ENCODE measurements at places on chromosomes 12 and 14.
A peak's percentile ranks its signal among the peaks of the same experiment; 100 is the strongest.

GRCh38 chr12:72178871-72179270 is 93.3 kb upstream of the TRHDE start:
- DNase-seq: no peak

- DNase-seq: no peak
These were observed 127.2 kb upstream of the GZMB start for GRCh38 chr14:24761141-24761540.

DNA sequence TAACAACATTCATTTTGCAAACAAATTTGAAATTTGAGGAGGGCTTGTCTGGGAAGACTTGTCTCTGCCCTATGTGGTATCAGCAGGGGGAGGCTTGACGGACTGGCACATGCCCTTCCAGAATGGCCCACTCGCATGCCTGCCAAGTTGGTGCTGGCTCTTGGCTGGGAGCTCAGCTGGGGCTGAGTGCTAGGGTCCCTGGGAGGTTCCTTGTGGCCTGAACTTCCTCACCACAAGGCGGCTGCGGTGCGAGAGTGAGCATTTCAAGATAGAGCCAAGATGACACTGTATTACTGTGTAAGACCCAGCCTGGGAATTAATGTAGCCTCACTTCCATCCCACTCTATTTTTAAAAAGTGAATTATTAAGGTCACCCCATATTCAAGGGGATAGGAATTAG is 271.6 kb upstream of the PLEKHG7 start:
- no peak for DNase-seq

- DNase-seq: no peak
These were observed 57.0 kb downstream of the ZFP36L1 start for GRCh38 chr14:68735856-68736255.

- DNase-seq: no peak
These were observed 162.2 kb downstream of the RASSF9 start for GRCh38 chr12:85673921-85674420.

DNA sequence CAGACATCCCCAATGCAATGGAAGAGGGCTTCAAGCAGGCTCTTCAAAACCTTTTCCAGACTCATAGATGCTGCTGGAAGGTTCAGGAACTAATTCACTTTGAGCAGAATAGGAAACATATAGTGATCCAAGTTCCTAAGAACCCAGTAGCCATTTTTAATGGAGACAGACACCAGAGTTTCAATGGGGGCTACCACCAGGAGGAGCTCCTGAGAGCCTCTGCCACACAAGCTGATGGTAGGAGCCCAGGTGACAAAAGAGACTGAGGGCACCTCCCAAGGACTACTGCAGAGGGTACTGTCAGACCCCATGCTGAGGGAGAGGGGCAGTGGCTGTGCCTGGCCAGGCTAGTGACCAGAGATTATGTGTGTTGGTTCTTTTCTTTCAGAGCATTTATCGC is 45.9 kb downstream of the IFNG start:
- peak; percentile 54 for DNase-seq

DNA sequence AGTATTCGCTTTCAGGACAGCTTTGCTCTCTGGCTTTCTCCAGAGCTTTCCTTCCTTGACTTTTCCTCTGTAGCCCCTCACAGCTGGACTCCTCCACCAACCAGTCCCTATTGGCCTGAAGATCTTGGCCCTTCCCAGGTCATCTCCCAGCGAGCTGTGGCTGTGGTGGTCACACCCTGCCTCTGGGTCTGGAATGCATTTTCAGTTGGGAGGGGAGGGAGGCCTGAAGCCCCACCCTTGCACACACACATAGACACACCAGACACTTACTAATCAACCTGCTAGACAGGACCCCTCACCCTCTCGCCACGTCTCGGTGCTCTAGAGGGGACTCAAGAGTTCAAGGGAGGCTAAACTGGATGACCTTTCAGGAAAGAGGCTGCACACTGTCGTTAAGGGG is 13.9 kb downstream of the JDP2 start:
- DNase-seq: no peak

GRCh38 chr12:14774074-14774905 is 29.0 kb downstream of the WBP11 start:
- DNase-seq: no peak

DNA sequence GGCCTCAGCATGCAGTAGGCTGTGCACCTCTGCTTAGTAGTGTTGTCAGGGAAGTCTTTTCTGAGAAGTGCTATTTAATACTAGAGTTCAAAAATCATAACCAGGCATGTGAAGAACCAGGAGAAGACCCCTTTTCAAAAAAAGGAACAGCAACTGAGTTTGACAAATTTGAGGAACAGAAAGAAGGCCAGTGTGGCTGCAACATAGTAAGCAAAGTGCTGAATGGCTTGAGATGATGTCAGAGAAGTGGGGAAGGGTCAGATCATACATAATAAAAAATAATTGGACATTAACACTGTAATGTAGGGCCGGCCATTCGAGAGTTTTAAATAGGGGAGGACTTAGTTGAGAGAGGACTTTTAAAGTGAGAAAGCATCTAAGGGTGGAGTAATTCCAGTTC is 11.1 kb upstream of the CNTN1 start:
- DNase-seq: no peak

DNA sequence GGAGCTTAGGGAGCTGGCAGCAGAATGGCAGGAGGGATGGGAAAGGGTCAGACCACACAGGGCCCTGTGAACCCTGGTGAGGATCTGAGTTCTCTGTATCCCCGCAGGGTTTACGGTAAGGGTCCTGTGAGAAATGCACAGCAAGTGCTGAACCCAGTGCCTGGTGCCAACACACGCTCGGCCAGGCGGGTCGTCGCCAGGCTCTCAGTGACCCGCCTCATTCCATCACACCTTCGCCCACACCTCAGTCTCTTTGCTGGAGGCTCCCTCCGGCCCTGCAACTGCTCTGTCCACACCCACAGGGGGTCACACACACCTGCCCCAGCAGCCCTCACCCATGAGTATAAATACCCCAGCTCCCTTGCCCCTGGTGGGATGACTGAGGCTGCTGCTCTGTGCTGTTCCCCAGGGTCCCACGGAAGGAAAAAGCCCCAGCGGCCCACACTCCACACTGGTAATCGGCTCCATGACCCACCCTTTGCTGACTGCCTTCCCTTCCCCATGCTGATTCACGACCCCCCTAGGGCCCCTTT is 23.1 kb downstream of the CAMKK2 start:
- no peak for DNase-seq

GRCh38 chr12:67268335-67268895 is 743 bp upstream of the CAND1 start:
- DNase-seq: peak; percentile 88

GRCh38 chr14:105541218-105541875 is 15.0 kb downstream of the TMEM121 start:
- DNase-seq: no peak

DNA sequence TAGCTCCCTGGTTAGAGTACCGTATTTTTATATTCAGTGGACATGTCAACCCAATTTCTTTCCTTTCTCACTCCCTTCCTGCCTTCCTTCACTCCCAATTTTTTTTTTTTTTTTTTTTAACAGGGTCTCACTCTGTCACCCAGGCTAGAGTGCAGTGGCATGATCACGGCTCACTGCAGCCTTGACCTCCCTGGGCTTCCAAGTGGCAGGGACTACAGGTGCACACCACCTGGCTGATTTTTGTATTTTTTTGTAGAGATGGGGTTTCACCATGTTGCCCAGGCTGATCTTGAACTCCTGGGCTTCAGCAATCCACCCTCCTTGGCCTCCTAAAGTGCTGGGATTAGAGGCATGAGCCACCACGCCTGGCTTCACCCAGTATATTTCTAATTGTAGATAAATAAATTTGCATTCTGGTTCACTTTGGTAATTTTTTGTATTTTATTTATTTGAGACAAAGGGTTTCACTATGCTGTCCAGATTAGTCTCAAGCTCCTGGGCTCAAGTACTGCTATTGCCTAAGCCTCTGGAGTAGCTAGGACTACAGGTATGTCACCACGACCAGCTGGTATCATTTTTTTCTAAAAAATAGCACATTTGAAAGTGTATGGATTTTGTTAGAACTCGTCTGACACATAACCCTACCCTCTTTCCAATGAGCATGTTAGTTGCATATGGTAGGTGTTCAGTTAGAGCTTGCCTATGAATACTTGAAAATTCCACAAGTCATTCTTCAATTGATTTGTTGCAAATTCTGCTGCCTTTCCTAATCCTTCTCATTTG is 15.7 kb downstream of the SLC38A2 start:
- no peak for DNase-seq

GRCh38 chr14:73913256-73913655 is 26.6 kb downstream of the ZNF410 start:
- no peak for DNase-seq

- no peak for DNase-seq
These were observed 170.2 kb upstream of the FOXG1 start for GRCh38 chr14:28596391-28596790.

DNA sequence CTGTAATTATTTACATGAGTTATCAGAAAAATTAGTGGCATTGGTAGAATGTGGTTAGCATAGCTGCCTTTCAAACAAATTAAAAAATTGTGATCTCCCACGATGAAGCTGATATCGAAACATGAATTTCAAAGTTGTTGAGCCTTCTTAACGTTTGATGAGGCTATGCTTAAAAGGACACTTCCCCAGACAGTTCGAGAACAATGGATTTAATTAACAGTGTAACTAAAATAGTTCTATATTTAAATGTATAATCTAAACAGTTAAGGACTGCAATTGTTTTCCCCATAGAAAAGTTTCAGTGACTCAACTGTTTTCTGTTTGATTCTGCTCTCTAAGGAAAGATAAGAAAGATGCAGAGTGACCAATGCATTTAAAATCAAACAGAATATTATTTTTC is 1.6 kb downstream of the CLEC2B start:
- DNase-seq: no peak

- DNase-seq: no peak
These were observed 168.9 kb upstream of the RASSF8 start for GRCh38 chr12:25789541-25789944.

GRCh38 chr14:61193476-61193875 is 87.7 kb downstream of the TMEM30B start:
- DNase-seq: no peak

DNA sequence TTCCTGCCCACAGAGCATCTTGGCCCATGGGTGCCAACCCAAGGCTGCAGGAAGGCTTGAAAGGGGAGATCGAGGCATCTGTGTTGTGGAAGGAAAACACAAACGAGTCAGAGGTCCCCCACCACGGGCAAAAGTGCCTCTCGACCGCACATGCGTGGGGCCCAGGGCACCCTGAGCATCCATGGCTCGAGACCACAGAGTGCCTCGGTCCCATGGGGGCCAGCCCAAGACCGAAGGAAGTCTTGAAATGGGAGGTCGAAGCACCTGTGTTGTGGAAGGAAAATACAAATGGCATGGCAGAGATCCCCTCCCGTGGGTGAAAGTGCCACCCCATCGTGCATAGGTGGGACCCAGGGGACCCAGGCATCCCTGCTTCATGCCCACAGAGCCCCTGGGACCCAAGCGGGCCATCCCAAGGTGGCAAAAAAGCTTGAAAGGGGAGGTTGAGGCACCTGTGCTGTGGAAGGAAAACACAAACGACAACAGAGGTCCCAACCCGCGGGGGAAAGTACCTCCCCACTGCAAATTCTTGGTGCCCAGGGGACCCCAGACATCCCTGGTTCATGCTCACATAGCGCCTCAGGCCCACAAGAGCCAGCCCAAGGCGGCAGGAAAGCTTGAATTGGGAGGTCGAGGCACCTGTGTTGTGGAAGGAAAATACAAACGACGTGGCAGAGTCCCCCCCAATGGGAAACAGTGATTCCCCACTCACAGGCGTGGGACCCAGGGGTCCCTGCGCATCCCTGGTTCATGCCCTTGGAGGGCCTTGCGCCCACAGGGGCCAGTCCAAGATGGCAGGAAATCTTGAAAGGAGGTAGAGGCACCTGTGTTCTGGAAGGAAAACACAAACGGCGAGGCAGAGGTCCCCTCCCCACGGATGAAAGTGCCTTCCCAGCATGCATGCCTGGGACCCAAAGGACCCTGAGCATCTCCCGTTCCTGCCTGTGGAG is 373.0 kb downstream of the ALG10 start:
- DNase-seq: peak; percentile 6

- DNase-seq: no peak
These were observed 55.0 kb downstream of the ANAPC7 start for GRCh38 chr12:110348431-110349059.

- no peak for DNase-seq
These were observed 21.6 kb downstream of the GPR132 start for GRCh38 chr14:105043641-105044040.

DNA sequence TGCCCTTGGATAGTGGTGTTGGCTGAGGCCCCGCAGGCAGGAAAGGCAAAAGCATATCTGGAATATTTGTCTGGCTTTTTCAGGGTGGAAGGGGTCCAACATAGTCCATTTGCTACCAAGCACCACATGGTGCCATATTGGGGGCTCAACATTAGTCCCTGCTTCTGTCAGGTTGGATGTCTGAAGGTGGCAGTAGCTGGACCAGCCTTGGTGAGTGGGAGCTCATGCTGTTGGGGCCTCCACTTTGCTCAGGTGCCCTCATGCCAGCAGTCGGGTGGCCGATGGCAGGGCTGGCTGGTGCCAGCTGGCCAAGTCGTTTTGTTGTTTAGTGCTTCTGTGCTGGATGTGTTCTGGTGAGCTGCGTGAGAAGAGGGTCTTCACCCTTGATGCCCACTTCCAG is 135.3 kb downstream of the PAPOLA start:
- DNase-seq: peak; percentile 12

- peak; percentile 13 for DNase-seq
These were observed 354.9 kb downstream of the TMEM121 start for GRCh38 chr14:105881021-105881930.

DNA sequence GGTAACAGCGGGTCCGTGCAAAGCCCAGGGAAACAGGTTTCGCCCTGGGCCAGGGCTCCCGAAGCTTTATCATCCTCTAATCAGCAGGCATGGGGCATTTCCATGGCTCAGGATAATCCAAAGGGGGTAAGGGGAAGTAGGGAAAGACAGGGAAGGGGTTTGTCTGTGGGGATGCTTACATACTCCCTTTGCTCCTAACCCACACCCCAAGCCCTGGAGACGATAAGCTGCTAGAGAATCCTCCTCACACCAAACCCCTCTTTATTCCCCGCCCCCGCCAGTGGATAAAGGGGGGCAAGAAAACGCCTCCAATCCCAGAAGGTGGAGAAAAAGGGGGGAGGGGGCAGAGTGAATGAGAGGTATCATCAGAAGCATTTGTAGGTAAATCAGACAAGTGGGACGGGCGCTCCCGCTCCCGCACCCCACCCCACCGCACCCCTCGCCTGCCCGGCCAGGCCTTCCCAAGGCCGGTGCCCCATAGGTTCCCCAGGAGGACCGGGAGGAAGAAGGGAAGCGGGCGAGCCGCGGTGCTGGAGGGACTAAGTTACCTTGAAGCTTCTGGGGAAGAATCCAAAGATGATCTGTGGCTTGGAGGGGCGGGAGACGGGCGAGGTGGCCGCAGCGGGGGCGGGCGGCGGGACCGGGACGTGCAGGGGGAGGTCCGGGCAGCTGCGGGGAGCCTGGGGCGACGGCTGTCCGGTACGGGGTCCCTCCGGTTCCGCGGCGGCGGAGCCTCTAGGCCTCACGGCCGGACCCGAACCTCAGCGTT is 762 bp downstream of the PPP2R5E start:
- peak; percentile 64 for DNase-seq
